Effector memory CD8-positive, alpha-beta T cell (primary cell): ENCODE measurements at places on chromosomes 1 and 21.

GRCh38 chr1:15336866-15337265 is 72.8 kb upstream of the EFHD2 start:
- DNase-seq, result no peak
- H3K27ac ChIP-seq, result no peak overlapping the region
- no peaks in the 10 kb centered on the region for H3K27me3 ChIP-seq
- peaks cover 19% of the 10 kb centered on the region for H3K4me1 ChIP-seq

- peaks cover 95% of the 10 kb centered on the region for H3K36me3 ChIP-seq
- H3K27me3 ChIP-seq, result no peaks in the 10 kb centered on the region
- DNase-seq, result no peak
- H3K4me1 ChIP-seq, result peaks cover 34% of the 10 kb centered on the region
- H3K27ac ChIP-seq, result peak overlapping the region; percentile 87
These were observed 23.1 kb downstream of the EIF2D start for GRCh38 chr1:206589206-206589605.

GRCh38 chr1:193308438-193308837 is 122.0 kb upstream of the B3GALT2 start:
- H3K4me3 ChIP-seq, result no peak overlapping the region
- no peak for DNase-seq
- H3K36me3 ChIP-seq, result peaks cover 3% of the 10 kb centered on the region
- no peak overlapping the region for H3K27ac ChIP-seq

GRCh38 chr1:20590306-20590777 is 1.4 kb downstream of the CDA start:
- DNase-seq, result no peak
- H3K4me1 ChIP-seq, result peaks cover 10% of the 10 kb centered on the region
- H3K4me3 ChIP-seq, result no peak overlapping the region
- peaks cover 72% of the 10 kb centered on the region for H3K27me3 ChIP-seq

DNA sequence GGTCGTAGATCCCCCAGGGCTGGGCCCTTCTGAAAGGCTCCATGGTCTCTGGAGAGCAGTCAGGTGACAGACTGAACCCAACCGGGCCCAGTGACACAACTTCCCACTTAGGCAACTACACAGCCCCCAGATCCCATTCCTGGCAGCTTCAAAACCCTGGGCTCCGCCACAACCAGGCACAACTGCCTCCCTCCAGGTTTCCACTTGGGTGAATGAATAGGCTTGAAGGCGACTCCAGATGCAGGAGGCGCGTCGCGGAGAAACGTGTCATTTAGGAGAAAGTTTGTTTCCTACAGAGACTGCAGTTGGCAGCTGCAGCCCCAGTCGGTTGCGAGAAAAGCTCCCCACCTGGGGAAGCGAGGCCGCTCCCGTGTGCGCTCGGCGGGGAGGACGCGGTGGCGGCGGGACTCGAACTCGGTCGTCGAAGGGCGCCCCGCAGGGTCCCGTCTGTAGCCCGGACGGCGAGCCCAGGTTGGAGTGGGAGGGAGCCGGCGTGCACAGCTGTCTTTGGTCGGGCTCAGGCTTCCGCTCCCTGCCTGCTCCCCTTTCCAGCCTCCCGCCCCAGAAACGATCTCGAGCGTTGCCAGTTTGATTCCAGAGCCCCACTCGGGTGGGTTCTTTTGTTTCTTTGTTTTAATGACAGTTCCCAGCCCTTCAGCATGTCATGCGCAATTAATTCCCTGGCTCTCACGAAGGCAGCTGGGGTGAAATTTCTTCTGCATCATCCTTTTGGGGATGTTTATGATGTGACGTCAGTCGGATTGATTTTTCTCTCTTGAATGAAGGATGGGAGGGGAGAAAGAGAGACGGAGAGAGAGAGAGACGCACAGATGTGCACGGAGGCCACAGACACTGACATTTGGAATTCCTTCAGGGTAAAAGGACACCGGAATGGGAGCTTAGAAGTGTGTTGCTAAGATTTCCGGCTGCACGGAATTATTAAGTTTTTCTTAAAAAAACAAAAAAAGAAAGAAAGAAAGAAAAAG is 862 bp upstream of the SGIP1 start:
- H3K4me1 ChIP-seq, result peaks cover 9% of the 10 kb centered on the region
- no peak overlapping the region for H3K27ac ChIP-seq
- peaks cover 63% of the 10 kb centered on the region for H3K27me3 ChIP-seq
- H3K4me3 ChIP-seq, result peak overlapping the region; percentile 80
- DNase-seq, result no peak
- H3K36me3 ChIP-seq, result no peaks in the 10 kb centered on the region

DNA sequence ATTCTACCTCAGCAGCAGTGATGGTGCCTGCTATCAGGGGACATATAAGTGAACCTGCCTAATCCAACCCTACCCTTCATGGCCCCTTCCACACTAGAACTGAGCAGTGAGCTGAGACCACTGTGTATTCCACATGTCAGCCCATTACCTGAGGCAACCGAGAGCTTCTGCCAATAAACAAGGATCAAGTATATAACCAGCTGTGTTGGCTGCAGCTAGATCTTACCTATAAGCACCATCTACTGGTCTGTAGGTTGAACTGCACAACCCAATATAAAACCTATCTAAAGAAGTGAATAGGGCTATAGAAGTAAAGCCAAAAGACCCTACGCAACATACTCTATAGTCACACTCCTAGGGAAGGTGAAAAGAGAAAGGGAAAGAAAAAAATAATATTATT is 376.9 kb downstream of the HHIPL2 start:
- no peak overlapping the region for H3K4me3 ChIP-seq
- no peaks in the 10 kb centered on the region for H3K4me1 ChIP-seq
- H3K27ac ChIP-seq, result no peak overlapping the region
- DNase-seq, result no peak

- no peak for DNase-seq
- peaks cover 11% of the 10 kb centered on the region for H3K36me3 ChIP-seq
- H3K4me1 ChIP-seq, result peaks cover 14% of the 10 kb centered on the region
- H3K27me3 ChIP-seq, result peaks cover 30% of the 10 kb centered on the region
These were observed 2.7 kb upstream of the COL6A2 start for GRCh38 chr21:46095083-46095719.

DNA sequence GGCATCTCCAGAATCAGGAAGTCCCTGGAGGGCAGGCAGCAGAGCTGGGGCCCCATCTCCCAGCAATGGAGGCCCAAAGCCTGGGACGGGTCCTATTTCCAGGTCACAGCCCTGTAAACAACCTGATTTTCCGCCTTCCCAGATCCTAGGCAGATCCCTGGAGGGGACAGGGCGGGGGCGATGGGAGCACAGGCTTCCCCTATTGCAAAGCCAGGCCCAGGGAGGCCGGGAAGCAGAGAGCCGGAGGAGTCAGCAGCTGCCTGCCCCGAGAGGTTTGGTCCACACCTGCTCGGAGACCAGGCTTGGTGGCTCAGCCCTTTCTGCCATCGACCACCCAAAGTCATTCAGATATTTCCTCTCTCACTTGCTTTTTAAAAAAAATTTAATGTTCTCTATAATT is 29.2 kb downstream of the CASZ1 start:
- peaks cover 9% of the 10 kb centered on the region for H3K27me3 ChIP-seq
- no peak overlapping the region for H3K4me3 ChIP-seq
- no peaks in the 10 kb centered on the region for H3K4me1 ChIP-seq
- peaks cover 9% of the 10 kb centered on the region for H3K36me3 ChIP-seq
- no peak overlapping the region for H3K27ac ChIP-seq
- no peak for DNase-seq

- H3K4me3 ChIP-seq, result no peak overlapping the region
- no peak for DNase-seq
- no peaks in the 10 kb centered on the region for H3K4me1 ChIP-seq
- no peaks in the 10 kb centered on the region for H3K27me3 ChIP-seq
- H3K27ac ChIP-seq, result no peak overlapping the region
- no peaks in the 10 kb centered on the region for H3K36me3 ChIP-seq
These were observed 34.0 kb downstream of the MEGF6 start for GRCh38 chr1:3577300-3577699.

GRCh38 chr1:16112596-16113555 is 39.4 kb upstream of the FAM131C start:
- peak overlapping the region; percentile 59 for H3K27ac ChIP-seq
- H3K4me3 ChIP-seq, result no peak overlapping the region
- H3K4me1 ChIP-seq, result peaks cover 10% of the 10 kb centered on the region
- peaks cover 17% of the 10 kb centered on the region for H3K27me3 ChIP-seq

GRCh38 chr1:239386453-239387303 is at the start of gene CHRM3:
CHRM3 (plus strand) TSS chr1:239386568; CDS start chr1:239907452, 520,884 bp downstream.
- H3K36me3 ChIP-seq, result no peaks in the 10 kb centered on the region
- H3K27ac ChIP-seq, result no peak within 1 kb of the TSS
- H3K27me3 ChIP-seq, result peaks cover 58% of the 10 kb centered on the region
- peaks cover 7% of the 10 kb centered on the region for H3K4me1 ChIP-seq

- no peaks in the 10 kb centered on the region for H3K27me3 ChIP-seq
- peaks cover 8% of the 10 kb centered on the region for H3K4me1 ChIP-seq
- peak overlapping the region; percentile 93 for H3K27ac ChIP-seq
- peaks cover 6% of the 10 kb centered on the region for H3K36me3 ChIP-seq
These were observed 22.8 kb upstream of the CFAP126 start for GRCh38 chr1:161390559-161390858.

GRCh38 chr1:221170171-221170570 is 290.9 kb downstream of the HLX start:
- H3K4me1 ChIP-seq, result no peaks in the 10 kb centered on the region
- H3K4me3 ChIP-seq, result no peak overlapping the region
- no peaks in the 10 kb centered on the region for H3K36me3 ChIP-seq
- no peak overlapping the region for H3K27ac ChIP-seq
- no peak for DNase-seq
- peaks cover 10% of the 10 kb centered on the region for H3K27me3 ChIP-seq

GRCh38 chr1:200962631-200963030 is 60.9 kb downstream of the KIF21B start:
- H3K27me3 ChIP-seq, result no peaks in the 10 kb centered on the region
- DNase-seq, result no peak
- no peaks in the 10 kb centered on the region for H3K4me1 ChIP-seq
- H3K36me3 ChIP-seq, result no peaks in the 10 kb centered on the region

GRCh38 chr21:44952929-44953627 is 13.2 kb downstream of the SLX9 start:
- peaks cover 23% of the 10 kb centered on the region for H3K4me1 ChIP-seq
- peaks cover 18% of the 10 kb centered on the region for H3K36me3 ChIP-seq
- H3K4me3 ChIP-seq, result no peak overlapping the region
- no peak overlapping the region for H3K27ac ChIP-seq
- H3K27me3 ChIP-seq, result no peaks in the 10 kb centered on the region

GRCh38 chr1:25024615-25025350 is 94.7 kb upstream of the RUNX3 start:
- peak overlapping the region; percentile 98 for H3K27ac ChIP-seq
- H3K36me3 ChIP-seq, result peaks cover 15% of the 10 kb centered on the region
- peak overlapping the region; percentile 81 for H3K4me3 ChIP-seq

DNA sequence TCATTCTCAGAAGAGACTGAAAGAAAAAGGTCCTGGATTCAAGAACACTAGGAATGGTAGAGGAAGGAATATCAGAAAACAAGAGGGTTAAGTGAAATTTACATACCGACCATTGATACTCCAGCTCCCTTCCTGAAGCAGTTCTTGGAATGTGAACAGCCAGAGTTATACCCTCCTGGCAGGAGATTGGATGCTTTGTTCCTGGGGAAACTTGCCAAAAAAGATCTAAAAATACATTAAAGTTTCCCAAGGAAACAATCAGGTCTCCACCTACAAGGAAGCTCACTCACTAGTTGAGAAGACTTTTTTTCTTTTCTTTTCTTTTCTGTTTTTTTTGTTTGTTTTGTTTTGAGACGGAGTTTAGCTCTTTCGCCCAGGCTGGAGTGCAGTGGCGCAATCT is 91.1 kb downstream of the HLX start:
- H3K36me3 ChIP-seq, result no peaks in the 10 kb centered on the region
- H3K27me3 ChIP-seq, result no peaks in the 10 kb centered on the region
- no peaks in the 10 kb centered on the region for H3K4me1 ChIP-seq
- DNase-seq, result no peak

DNA sequence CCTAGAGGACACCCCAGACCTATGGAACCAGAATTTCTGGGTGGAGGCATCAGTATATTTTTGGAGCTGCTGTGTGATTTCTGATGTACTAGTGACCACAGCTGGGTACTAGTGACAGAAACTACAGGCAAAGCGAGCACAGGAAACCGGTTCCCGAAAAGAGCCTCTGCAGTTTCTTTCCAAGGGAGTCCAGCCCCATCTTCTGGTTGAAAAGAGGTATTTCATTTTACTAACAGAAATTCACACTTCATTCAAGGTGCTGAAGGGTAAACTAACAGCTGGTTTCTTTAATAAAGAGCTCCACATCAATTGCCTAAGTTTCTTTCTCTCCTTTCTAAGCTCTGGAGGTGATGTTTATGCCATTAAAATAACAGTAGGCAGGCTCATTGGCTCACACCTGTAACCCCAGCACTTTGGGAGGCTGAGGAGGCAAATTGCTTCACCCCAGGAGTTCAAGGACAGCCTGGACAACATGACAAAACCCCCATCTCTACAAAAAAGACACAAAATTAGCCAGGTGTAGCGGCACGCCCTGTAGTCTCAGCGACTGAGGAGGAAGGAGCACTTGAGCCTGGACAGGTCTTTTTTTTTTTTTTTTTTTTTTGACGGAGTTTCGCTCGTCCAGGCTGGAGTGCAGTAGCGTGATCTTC is 22.0 kb downstream of the THAP3 start:
- H3K27ac ChIP-seq, result no peak overlapping the region
- peaks cover 2% of the 10 kb centered on the region for H3K4me1 ChIP-seq
- no peak overlapping the region for H3K4me3 ChIP-seq
- peak; percentile 30 for DNase-seq

DNA sequence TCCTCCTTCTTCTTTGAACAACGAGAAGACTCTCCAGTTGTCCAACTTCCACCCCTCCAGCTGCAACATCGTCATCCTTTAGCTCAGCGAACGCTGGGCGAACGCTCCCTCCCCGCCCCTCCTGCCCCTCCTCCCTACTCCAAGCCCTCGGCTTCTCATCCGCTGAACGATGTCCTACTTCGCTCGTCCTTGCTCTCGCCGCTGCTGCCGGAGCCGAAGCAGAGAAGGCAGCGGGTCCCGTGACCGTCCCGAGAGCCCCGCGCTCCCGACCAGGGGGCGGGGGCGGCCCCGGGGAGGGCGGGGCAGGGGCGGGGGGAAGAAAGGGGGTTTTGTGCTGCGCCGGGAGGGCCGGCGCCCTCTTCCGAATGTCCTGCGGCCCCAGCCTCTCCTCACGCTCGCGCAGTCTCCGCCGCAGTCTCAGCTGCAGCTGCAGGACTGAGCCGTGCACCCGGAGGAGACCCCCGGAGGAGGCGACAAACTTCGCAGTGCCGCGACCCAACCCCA is at the start of gene BCAN:
BCAN (plus strand) TSS at position 357 of the 504 bp plus-strand sequence. CDS start 3,938 bp downstream, outside the sequence.
- H3K27ac ChIP-seq, result no peak within 1 kb of the TSS
- no peak for DNase-seq
- H3K4me1 ChIP-seq, result peaks cover 13% of the 10 kb centered on the region
- H3K36me3 ChIP-seq, result peaks cover 4% of the 10 kb centered on the region
- H3K4me3 ChIP-seq, result peak within 1 kb of the TSS; percentile 77
- peaks cover 78% of the 10 kb centered on the region for H3K27me3 ChIP-seq

GRCh38 chr1:180586671-180587155 is 27.9 kb downstream of the OVAAL start:
- H3K36me3 ChIP-seq, result no peaks in the 10 kb centered on the region
- H3K4me3 ChIP-seq, result no peak overlapping the region
- no peak for DNase-seq
- no peak overlapping the region for H3K27ac ChIP-seq
- peaks cover 11% of the 10 kb centered on the region for H3K27me3 ChIP-seq
